ENCODE measurements at places on chromosomes 2 and 18.

DNA sequence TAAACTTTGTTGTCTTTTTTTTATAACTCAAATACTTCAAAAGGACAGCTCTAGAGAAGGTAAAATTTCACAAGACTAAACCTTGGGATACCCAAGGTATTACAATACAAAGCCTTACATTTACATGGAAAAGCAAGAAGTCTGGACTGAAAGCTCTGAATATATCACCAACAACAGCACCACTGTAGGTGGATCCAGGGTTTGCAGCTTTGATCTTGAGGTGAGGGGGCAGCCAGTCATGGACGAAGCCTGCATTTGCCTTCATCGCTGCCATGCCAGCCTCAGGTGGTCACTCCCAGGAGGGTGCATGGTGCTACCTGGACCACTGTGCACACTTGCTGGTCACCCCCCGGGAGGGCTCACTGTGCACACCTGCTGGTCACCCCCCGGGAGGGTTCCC lies 36.6 kb downstream of the RBFA start:
- DNase-seq, result no peak

DNA sequence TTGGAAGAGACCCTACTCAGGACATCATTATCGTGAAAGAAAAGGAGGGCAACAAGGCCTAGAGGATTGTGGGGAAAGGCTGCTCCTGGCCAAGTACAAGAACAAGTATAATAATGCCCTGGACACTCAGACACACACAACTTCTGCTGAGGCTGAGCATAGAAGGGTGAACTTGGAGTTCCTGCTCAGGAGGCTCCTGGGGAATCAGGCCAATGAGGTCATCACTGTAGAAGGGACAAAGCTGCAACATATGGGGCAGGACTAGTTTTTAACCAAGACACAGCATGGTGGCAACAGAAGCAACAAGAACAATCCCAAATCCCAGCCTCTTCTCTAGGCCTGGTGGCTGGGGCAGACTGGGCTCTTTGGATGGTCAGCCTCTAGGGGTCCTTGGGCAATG lies 102.6 kb downstream of the POLR1A start:
- no peak for DNase-seq

- DNase-seq, result no peak
These were observed 86.8 kb upstream of the HS6ST1 start for GRCh38 chr2:128405467-128405900.

DNA sequence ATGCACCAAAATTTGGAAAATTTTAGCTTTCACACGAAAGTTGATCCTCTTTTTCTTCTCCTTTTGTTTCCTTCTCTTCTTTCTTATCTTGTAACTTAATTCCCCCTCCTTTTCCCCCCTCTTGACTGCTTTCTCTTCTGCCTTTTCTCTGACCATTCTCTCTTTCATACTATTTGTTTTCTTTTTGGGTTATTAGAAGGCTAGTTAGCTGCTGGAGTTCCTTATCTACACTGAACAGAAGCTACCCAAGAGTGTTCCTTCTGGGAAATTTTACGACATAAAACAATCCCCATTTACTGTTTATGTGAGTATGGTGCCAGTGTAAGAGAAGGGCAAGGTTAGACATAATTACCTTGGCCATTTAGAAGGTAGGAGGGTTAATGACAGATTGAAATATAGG lies 218.4 kb upstream of the DTNA start:
- DNase-seq, result no peak

- no peak for DNase-seq
These were observed 62.9 kb upstream of the MSH6 start for GRCh38 chr2:47720036-47720435.

Data from stimulated activated CD8-positive, alpha-beta memory T cell treated with anti-CD3 and anti-CD28 coated beads, Interleukin-7, amount 100 ng/mL, for 1 hour (primary cell).